ENCODE measurements at places on chromosomes 11 and 22.

DNA sequence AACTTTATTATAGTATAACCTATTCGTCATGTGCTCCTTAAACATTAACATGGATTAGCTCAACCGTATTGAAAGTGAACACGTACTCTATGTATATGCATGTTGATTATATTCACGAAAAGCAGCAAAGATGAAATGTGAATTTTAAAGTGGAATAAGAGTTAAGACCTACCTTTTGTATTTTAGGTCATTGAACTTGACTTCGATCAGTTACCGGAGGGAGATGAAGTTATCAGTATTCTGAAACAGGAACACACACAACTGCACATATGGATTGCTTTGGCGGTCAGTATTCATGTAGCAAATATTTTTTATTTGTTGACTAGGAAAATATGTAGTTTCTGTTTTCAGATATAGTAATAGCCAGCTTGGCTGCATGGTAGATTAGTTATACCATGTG, 1.4 kb downstream of the CTR9 start:
- no peak for DNase-seq

GRCh38 chr11:46180736-46181135, 59.5 kb upstream of the PHF21A start:
- no peak for DNase-seq

DNA sequence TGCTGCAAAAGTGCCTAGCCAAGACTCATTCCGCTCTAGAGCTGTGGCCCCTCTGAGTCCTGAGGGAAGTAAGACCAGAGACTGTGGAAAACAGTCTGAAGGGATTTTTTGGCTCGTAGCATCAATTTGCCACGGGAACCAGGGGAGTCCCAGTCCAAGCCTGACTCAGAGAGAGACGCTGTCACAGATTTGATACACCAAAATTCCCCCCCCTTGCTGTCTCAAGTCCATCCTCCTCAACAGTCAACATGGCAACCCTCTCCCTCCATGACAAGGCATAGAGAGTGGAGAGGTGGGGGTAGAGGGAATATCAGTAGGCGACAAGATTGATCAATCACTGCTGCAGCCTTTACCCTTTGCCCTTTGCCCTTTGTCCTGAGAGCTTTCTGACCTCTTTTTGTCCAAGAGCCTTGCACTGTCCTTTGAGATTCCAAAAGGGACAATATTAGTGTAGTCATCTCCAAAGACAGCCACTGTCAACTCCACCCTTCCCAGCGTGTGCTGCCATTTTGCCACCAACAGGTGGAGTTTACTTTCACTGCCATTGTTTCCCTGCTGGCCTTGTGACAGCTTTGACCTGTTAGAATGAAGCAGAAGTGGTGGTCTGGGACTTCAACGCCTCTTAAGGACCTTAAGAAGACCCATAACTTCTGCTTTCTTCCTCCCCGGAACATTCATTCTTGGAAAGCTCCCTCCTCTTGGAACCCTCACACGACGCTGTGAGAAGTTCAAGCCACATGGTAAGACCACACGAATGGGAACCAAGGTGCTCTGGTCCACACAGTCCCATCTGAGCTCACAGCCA, 7.3 kb downstream of the SLC15A3 start:
- DNase-seq = no peak

DNA sequence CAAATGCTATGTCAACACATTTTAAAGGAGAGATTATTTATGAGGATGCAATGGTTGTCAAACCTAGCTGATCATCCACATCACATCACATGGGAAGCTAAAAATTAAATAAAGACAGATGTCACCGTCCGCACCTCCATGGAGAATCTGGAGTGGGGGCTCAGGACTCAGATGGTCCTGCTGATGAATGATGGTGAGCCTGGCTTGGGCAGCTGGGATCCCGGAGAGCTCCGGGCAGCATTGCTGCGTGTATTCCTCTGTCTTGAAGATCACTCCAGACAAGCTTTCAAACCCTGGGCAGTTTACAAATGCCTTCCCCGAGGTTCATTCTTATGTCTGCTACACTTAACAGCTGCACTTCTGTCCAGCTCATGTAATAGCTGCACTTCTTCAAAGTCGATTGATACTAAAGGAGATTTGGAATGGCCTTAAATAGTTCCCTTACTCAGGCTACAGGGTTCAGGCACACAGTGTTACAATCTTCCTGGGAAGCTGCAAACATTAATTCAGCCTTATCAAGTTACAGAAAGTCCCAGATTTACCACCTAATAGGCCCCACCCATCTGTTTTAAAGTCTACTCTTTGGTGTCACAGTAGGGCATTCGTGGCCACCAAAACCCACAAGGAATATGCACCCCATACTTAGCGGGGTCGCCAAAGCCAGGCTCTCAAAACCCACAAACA, 34.7 kb upstream of the CSNK2A3 start:
- no peak for DNase-seq

DNA sequence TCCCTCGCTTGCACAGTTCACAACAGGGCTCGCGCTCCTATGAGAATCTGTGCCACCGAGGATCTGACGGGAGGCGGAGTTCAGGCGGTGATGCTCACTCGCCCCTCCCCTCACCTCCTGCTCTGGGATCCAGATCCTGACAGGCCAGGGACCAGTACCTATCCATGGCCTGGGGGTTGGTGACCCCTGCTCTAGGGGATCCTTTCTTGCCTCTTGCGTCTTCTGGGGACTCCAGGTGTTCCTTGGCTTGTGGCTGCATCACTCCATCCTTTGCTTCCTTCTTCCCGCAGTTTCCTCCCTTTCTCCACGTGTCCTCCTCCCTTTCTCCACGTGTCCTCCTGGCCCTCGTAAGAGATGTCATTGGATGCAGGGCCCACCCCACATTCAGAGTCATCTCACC, 30.6 kb upstream of the KRTAP5-7 start:
- no peak for DNase-seq

GRCh38 chr11:3159296-3160190, 5.6 kb downstream of the OSBPL5 start:
- no peak for DNase-seq

- no peak for DNase-seq
These were observed 43.9 kb downstream of the SGSM3 start for GRCh38 chr22:40414311-40414710.

GRCh38 chr22:46727813-46728364, 10.2 kb downstream of the CERK start:
- no peak for DNase-seq

DNA sequence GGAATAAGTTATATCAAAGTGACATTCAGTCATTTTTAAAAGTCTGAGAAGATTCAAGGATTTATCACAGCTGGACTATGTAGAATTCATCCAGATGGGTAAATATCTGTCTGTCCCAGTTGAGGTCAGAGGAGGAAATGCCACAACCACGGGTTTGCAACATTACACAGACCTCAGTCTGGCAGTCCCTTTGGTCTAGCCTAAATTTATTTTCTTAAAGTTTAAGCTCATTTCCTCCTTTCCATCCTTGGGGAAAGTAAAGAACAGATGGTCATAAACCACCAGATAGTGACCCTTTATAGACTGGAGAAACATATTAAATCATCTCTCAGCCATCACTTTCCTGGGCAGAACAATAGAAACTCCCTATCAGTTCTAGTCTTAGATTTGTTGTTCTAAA, 238.4 kb upstream of the DDI1 start:
- no peak for DNase-seq

DNA sequence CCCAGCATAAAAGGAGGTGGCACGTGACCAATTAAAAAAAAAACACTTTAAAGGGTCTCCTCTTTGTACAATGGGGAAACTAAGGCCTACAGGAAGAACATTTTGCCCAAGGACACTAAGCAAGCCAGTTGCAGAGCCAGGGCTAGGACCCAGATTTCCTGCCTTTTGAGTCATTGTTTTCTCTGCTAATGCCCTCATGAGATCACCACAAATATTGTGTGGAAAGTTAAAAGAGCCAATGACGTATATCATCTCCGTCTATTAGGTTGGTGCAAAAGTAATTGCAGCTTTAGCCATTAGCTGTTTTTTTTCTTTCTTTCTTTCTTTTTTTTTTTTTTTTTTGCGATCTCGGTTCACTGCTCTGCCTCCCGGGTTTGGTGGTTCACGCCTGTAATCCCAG, 24.1 kb upstream of the LRRC32 start:
- peak; percentile 38 for DNase-seq

- DNase-seq = no peak
These were observed 579 bp upstream of the CABP7 start for GRCh38 chr22:29718949-29719898.

GRCh38 chr22:50583294-50583861, 729 bp upstream of the CHKB start:
- DNase-seq = no peak

DNA sequence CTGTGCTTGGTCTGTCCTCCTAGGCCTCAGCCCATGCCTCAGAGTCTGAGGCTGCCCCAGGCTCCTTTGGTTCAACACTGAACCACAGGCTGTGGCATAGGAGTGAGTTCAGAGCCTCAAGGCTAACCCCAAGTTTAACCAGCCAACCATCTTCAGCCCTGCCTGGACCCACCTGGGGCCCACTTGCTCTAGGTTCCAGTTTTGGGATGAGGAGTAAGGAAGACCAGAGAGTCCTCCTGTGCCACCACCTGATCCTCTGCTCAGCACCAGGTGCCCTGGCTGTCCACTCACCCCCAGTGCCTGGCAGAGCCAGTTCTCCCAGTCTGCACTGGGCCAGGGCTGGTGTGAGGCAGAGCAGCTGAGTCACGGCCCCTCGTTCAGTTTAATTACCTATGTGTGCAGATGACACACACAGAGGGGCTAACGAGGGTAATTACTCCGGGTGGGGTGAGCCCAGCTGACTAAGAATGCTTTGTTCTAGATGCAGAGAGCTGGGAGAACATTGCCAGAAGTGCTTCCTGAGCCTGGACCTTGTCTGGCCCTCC, 12.0 kb upstream of the TMPRSS13 start:
- DNase-seq = no peak
